GM23248 (cell line): ENCODE measurements at places on chromosomes 3 and 15. TPM values are rescaled to one million over a fixed set of nuclear protein-coding genes. Genes with fewer than 3 reads are reported as not detected.

DNA sequence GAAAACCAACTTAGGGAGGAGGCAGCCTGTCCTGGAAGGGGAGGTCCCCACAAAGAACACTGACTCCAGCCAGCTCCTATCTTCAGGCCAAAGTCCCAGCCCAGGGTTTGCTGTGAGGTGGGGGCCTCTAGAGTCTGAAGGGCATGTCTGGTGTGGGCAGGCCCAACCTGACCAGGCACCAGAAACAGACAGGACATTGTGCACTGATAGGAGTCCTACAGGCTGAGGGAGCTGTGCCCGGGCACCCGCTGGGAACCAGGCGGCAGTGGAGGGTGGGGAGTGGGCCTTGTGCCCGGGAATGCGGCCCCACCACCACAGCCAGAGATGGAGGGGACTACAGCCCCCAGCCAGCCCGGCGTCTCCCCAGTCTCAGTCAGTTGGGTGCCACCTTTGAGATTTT is 161.4 kb downstream of the WNT7A start:
- no peak overlapping the region for H3K27ac ChIP-seq
- no peaks in the 10 kb centered on the region for H3K27me3 ChIP-seq
- H3K36me3 ChIP-seq: no peaks in the 10 kb centered on the region
- DNase-seq: no peak
- H3K4me3 ChIP-seq: no peak overlapping the region

- H3K36me3 ChIP-seq: no peaks in the 10 kb centered on the region
- H3K27ac ChIP-seq: no peak overlapping the region
- no peaks in the 10 kb centered on the region for H3K27me3 ChIP-seq
- H3K4me3 ChIP-seq: no peak overlapping the region
Measured at GRCh38 chr3:140777631-140778233, 99.9 kb downstream of the TRIM42 start.

DNA sequence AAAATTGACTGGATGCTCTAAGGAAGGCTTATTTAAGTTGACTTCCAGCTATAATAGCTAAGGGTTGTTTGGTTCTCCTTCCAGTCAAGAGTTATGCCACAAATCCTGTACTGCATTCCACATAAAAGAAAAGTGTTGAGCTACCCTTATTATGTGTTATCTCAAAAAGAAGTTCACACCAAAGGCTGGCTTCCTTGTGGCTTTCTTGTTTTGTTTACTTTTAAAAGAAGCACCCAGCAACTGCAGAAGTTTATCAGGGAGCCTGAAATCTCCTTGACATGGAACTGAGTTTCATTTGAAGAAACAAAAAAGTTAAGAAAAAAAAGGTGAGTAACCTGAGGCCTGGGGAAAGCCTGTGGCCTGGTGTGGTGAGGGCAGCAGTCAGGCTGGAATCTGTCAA is 10.2 kb downstream of the MGLL start:
- no peak overlapping the region for H3K27ac ChIP-seq
- no peak overlapping the region for H3K4me3 ChIP-seq
- H3K4me1 ChIP-seq: peaks cover 5% of the 10 kb centered on the region
- no peaks in the 10 kb centered on the region for H3K27me3 ChIP-seq
- H3K36me3 ChIP-seq: peaks cover 23% of the 10 kb centered on the region

DNA sequence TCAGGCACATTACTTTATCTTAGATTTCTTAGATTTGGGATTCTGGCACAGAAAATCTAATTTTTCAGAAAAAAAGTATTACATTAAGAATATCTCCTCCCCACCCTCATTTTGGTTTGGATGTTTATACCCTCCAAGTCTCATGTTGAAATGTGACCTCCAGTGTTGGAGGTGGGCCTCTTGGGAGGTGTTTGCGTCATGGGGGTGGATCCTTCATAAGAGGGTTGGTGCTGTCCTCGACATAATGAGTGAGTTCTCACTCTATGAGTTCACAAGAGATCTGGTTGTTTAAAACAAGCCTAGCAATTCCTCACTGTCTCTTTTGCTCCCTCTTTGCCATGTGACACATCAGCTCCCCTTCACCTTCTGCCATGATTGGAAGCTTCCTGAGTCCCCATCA is 45.6 kb upstream of the WWTR1 start:
- H3K4me1 ChIP-seq: peaks cover 37% of the 10 kb centered on the region
- peak; percentile 82 for DNase-seq
- H3K4me3 ChIP-seq: peak overlapping the region; percentile 26; the same call in 1 of the 2 replicates
- H3K27me3 ChIP-seq: no peaks in the 10 kb centered on the region

- H3K4me3 ChIP-seq: no peak overlapping the region
- no peaks in the 10 kb centered on the region for H3K27me3 ChIP-seq
- H3K27ac ChIP-seq: no peak overlapping the region
- no peak for DNase-seq
- H3K4me1 ChIP-seq: no peaks in the 10 kb centered on the region
- no peaks in the 10 kb centered on the region for H3K36me3 ChIP-seq
Measured at GRCh38 chr3:127053450-127053849, 70.5 kb downstream of the PLXNA1 start.

DNA sequence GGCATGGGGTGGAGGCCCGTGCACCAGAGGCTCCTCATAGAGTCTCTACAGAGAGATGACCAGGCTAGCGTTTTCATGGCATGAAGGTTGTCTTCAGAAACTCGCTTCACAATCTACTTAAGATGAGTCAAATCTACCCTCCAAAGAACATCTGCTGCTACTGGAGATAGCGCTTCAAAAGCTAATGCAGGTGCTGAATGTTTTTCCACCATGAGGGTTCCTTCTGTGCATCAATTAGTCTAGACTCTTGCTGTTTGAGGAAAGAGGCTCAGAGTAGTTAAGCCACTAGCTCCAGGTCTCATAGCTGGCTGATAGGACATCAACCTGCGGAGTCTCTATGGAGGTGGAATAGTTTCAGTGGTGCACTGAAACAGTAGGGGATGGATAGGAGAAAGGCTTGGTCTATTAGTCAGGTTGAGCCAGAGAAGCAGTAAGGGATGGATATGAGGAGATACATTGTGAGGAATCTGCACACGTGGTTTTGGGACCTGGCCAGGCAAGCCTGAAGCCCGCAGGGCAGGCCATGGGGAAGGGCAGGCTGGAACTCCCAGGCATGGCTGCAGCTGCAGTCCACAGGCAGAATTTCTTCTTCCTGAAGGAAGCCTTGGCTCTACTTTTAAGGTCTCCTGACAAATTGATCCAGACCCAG is 117.5 kb downstream of the APBA2 start:
- no peaks in the 10 kb centered on the region for H3K4me1 ChIP-seq
- H3K27me3 ChIP-seq: no peaks in the 10 kb centered on the region
- no peak overlapping the region for H3K27ac ChIP-seq
- no peaks in the 10 kb centered on the region for H3K36me3 ChIP-seq
- no peak for DNase-seq

- H3K27me3 ChIP-seq: no peaks in the 10 kb centered on the region
- H3K36me3 ChIP-seq: no peaks in the 10 kb centered on the region
- no peak overlapping the region for H3K4me3 ChIP-seq
- peaks cover 37% of the 10 kb centered on the region for H3K4me1 ChIP-seq
- DNase-seq: peak; percentile 69
Measured at GRCh38 chr3:37129871-37130270, 44.5 kb downstream of the LRRFIP2 start.

GRCh38 chr15:76898102-76898501 is 7.0 kb downstream of the SCAPER start:
- peaks cover 6% of the 10 kb centered on the region for H3K4me1 ChIP-seq
- no peak overlapping the region for H3K27ac ChIP-seq
- H3K36me3 ChIP-seq: no peaks in the 10 kb centered on the region

DNA sequence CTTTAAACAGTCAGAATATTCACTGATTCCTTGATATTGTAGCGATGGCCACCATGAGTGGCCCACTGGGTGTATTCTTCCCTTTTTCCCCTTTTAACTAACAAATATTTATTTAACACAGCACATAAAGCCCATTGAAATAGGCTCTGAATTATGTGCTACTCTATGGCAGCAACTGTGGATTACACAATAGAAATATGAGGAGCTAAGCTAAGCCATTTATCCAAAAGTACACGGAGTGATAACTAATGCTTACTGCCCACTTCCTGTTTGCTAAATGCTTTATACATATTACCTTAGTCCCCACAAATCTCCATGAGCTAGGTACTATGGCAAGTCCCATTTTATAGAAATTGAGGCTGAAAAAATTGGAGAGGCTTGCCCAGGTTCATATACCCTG is 17.9 kb downstream of the ILDR1 start:
- H3K4me1 ChIP-seq: no peaks in the 10 kb centered on the region
- H3K36me3 ChIP-seq: no peaks in the 10 kb centered on the region
- H3K27ac ChIP-seq: no peak overlapping the region
- DNase-seq: no peak
- no peaks in the 10 kb centered on the region for H3K27me3 ChIP-seq

DNA sequence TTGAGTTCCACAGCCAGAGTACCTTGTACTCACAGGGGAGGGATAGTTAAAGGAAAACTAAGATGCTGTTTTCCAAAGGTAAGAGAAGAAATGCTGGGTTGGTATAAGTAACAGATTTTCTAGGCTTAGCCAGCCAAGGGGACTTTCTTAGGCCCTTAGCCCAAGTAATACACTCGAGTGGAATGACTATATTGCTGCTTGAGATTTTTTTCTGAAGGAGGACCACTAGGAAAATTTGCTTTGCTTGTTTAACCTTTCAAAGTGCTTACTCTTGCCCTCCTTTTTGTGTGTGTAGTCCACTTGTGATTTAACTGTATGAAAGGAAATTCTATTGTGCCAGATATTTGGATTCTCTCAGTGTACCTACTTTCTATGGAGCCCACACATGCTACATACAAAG is 50.5 kb downstream of the IL5RA start:
- no peak for DNase-seq
- no peak overlapping the region for H3K4me3 ChIP-seq
- no peaks in the 10 kb centered on the region for H3K27me3 ChIP-seq
- H3K4me1 ChIP-seq: no peaks in the 10 kb centered on the region

DNA sequence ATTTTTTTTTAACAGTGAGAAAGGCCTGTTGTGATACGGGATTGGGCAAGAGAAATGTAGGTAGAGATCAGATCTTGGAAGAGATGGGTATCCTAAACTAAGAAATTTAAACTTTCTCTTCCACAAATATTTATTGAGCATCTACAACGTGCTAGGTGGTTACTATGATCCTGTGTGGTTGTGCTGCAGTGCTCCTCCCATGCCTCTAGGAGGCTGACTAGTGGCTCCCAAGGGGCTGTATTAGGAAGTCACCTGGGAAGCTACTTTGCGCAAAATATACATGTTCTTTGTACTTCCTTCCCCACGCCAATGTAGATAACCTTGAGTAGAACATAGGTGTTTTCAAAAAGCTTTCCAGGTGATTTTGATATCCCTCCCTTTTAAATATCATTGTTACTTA is 27.2 kb downstream of the USP3 start:
- peaks cover 15% of the 10 kb centered on the region for H3K4me1 ChIP-seq
- no peak for DNase-seq
- no peak overlapping the region for H3K27ac ChIP-seq
- no peak overlapping the region for H3K4me3 ChIP-seq
- H3K27me3 ChIP-seq: no peaks in the 10 kb centered on the region

Gene BRPF1
- total RNA-seq: 16.3 and 18.3 TPM in 2 replicates

Gene LMAN1L
- not detected in 2 replicates for total RNA-seq

Gene PLAAT1
- not detected in 2 replicates for total RNA-seq

Gene LXN
- total RNA-seq: 28.7 and 34.9 TPM in 2 replicates

Gene ECE2
- not detected in 2 replicates for total RNA-seq

Gene ELP6
- total RNA-seq: 25.7 and 28.6 TPM in 2 replicates

Gene IL17RB
- not detected in 2 replicates for total RNA-seq
